ENCODE measurements at places on chromosomes 5 and 9. TPM values are rescaled to one million over a fixed set of nuclear protein-coding genes. Genes with fewer than 3 reads are reported as not detected.

The SPINK13 gene
- polyA plus RNA-seq, result 0.23 TPM

The ECPAS gene
- 83.4 TPM for polyA plus RNA-seq

The NR5A1 gene
- not detected for polyA plus RNA-seq

The SLCO6A1 gene
- not detected for polyA plus RNA-seq

The CCIN gene
- polyA plus RNA-seq, result 0.47 TPM

The FREM1 gene
- 24.0 TPM for polyA plus RNA-seq

The SLC4A9 gene
- 51.1 TPM for polyA plus RNA-seq

The IFNA2 gene
- polyA plus RNA-seq, result not detected

The FOXI1 gene
- polyA plus RNA-seq, result 6.3 TPM

The CTSL gene
- 174 TPM for polyA plus RNA-seq

The CYSRT1 gene
- polyA plus RNA-seq, result 12.3 TPM

The C8G gene
- polyA plus RNA-seq, result 0.26 TPM

The SMIM27 gene
- 21.7 TPM for polyA plus RNA-seq

The NXNL2 gene
- 2.9 TPM for polyA plus RNA-seq

The PDE8B gene
- polyA plus RNA-seq, result 6.0 TPM

The ANKRD33B gene
- 1.6 TPM for polyA plus RNA-seq

The SLC34A3 gene
- polyA plus RNA-seq, result 13.7 TPM

DNA sequence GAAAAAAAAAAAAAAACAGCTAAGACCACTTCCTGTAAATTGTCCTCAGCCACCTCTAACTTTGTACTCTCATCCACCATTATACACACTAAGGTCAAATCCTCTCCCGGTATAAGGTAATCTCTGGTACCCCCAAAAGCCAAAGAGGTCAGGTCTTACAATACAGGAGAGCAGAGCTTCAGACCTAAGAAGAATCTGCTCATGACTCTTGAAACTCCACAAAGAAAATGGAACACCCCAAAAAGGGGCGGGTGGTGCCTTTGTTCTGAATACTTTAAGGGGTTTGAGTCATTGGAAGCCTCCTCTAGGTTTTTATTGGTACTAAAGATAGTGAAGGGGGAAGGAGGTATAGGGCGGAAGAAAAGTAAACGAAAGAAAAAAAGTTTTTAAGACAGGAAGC, 69.8 kb downstream of the COL15A1 start:
- DNase-seq, result no peak

DNA sequence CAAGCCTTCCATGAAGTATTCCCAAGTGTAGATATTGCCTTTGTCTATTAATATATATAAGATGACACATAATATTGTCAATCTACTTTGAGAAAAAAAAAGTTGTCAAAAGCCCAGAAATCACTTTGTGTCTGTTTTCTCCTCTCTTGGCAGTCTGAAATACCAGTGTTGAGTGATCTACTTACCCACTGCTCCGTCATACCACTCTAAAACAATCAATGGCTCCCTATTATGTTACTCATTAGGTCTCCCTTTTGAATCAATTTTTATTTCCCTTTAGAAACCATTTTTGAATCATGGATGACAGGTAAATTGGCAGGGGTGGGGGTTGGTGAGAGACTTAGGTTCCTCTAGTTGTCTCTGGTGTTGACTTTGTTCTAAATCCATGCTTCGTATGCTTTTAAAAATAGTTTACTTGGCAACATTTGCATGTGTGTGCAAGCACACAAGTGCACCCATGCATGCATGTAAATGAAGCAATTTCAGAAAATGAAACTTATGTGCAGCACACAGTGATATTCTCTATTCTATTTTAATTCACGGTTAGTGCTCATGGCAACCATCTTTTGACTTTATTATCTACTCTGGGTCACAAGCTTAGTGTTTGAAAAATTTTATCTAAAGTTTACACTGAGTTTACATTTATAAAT, 378.9 kb downstream of the RAB3C start:
- no peak for DNase-seq

- no peak for DNase-seq
These were observed 165.2 kb downstream of the SLC25A46 start for GRCh38 chr5:110903966-110904365.

DNA sequence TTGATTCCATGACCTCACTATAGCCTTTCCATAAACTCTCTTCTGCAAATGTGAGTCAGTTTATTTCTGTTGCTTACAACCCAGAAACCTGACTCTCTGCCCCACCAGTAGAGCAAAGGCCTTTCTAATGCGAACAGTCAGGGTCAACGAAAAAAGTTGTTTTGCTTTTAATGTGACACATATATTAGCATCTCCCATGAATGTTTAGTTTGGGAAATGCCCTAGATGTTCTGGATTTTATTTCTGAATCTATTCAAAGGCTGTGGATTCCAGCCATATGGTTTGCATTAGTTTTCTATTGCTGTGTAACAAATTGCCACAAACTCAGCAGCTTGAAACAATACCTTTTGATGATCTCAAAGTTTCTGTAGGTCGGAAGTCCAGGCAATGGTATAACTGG, 193.5 kb downstream of the GNA14 start:
- DNase-seq, result no peak

- DNase-seq, result no peak
These were observed 158.6 kb upstream of the GLRA1 start for GRCh38 chr5:152083231-152083630.

- DNase-seq, result no peak
These were observed 378 bp downstream of the DROSHA start for GRCh38 chr5:31531543-31531887.

DNA sequence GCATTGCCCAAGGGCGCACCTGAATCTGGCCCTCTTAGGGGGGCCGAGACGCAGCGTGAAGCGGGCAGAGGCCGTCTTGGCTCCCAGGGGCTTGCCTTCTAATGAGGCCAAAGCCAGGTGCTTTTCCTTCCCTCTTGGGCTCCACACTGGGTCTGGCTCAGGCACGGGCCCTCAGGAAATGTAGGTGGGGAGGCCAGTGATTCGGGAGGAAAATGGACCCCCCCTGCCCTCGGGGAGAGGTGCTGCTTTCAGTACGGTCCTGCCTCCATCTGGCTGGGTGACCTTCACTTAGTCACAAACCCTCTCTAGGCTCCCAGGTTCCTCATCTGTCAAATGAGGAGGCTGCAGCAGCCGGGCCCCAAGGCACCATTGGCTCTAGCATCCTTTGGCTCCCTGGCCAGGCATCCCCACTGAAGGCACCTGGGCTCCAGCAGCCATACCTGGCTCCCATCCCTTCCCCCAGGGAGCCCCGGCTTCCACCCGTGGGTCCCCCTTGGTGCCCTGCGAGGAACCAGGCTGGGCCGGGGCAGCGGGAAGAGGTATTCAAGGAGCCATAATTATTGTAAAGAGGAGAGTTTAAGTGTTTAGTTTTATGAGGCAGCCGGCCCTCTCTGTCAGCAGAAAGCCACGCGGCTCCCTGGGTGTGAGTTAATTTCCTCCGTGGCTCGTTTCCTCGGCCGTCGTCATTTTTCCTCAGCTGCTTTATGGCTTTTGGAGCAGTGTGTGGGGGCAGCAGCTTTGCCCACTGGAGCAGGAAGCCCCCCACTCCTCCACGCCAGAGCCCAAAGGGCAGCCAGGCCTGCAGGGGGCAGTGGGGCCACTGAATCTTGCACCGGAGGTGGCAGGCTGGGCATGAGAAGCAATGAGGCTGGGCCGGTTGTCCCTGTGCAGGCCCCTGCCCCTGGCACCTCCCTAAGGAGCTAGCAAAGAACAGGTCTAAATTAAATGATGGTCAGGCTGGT, 24.9 kb upstream of the UNC5A start:
- no peak for DNase-seq

GRCh38 chr5:163838738-163839137, 333.3 kb downstream of the MAT2B start:
- no peak for DNase-seq

DNA sequence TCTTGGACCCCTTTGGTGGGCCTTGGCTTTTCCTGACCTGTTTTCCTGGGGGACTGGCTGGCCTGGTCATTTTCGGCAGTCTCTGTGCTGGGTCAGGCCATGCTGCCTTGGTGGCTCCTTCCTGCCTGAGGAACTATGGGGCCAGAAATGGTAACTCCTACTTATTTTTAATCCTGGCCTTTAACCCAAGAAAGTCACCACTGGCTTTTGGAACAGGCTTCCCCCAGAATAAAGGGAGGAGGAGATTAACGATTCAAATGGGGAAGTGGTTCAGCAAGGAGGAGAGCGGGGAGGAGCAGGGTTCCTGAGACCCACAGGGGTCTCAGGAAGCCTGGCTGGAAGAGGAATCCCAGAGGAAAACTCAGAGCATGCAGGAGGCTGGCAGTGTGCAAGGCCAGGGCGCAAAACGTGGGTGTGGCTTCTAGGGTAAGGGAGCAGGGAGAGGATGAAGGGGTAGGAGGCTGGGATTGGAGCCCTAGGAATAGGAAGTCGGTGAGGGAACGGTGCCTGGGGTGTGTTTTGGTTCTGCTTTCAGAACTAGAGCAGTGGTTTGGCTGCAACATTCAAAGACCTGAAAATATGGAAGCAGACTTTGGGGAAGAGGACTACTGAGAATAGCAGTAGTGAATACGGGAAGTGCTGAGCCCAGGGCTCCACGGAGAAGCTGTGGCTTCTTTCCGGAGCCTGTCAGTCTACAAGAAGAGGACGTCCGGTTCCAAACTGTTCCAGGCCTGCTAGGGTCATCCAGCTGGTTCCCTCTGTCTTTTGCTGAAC, 271.1 kb upstream of the KLF4 start:
- no peak for DNase-seq

- no peak for DNase-seq
These were observed 81.7 kb downstream of the HMHB1 start for GRCh38 chr5:143893638-143894037.

- DNase-seq, result no peak
These were observed 21.7 kb downstream of the CLPTM1L start for GRCh38 chr5:1322955-1323802.

DNA sequence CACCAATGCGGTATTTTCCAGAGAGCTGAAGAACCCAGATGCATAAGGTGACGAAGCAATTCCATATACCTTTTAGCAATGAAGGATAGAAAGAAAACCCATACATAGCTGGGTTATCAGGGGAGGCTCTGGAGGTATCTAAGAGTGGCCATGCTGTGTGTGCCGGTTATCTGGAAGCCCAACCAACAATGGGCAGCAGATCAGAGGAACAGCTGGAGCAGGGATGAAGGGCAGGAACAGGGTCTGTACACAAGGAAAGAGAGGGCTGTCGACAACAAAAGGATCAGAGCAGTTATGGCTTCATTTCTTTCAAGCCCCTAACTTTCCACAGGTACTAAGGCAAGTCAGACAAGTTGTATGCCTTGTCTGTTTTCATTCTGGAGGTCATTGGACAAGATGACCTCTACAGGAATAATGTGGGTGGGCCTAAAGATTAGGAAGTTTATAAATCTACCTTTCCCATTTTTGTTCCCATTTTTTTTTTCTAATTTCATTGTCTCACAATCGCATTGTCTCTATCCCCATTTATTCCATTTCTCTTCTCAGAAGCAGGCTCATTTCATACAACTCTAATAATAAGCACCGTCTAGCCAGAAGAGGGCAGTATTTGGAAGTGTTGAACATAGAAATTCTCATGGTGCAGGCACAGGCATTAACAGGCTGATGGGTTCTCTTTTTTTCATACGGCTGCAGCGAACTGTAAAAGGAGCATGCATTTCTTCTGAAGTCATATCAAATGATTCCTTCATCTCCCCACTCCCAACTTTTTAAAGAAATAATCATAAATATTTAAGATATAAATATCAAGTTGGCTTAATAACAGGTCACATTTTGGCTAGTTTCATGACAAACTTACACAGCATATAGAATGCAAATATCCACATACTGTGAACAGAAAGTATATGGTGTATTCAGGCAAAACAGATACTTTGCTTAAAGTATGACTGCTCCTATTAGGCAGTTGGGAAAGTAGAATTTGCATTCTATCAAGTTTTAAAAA, 63.5 kb downstream of the ZNF474 start:
- peak; percentile 53 for DNase-seq

DNA sequence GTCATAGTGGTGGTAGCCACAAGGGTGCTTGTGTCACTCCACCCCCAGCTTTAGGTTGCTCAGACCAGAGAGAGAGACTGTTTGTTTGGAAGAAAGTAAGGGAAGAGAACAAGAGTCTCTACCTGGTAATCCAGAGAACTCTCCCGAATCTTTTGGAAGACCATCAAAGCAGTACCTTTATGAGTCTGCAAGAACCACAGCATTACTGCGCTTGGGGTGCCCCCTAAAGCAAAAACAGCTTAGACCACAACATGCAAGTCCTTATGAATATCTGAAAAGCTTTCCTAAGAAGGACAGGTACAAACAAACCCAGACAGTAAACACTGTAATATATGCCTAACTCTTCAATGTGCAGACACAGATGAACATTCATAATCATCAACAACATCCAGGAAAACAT, 1398.6 kb upstream of the C9orf72 start:
- no peak for DNase-seq

DNA sequence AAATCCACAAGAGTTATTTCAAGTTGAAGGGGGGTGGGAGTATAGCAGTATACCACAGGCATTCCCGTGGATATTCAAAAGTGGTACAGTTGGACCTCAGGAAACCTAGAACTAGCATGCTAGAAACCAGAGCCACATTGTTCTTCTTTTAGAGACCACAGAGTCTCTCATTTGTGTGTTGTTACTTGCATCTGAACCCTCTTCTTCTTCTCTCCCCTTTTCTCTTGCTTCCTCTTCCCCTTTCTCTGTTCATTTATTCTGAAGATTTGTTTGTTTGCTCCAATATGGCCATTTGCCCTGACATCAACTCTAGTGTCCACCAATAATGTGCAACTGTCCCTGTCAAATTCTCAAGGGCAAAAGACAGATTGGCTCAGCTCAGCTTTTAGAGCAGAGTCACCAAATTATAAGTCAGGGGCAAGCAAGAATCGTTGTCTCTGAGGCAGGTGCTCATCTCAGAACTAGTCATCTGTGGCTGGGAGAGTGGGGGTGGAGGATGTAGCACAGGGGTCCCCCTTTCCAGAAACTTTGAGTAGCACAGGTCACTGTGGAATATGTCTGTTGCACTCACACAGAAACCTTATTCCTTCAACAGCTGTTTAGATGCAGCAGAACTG, 321.1 kb downstream of the ARRDC3 start:
- no peak for DNase-seq

GRCh38 chr9:73402081-73403028, 250.7 kb downstream of the ANXA1 start:
- no peak for DNase-seq

GRCh38 chr5:79020861-79021561, 35.9 kb upstream of the ARSB start:
- peak; percentile 46 for DNase-seq

- DNase-seq, result no peak
These were observed 4.4 kb upstream of the QSOX2 start for GRCh38 chr9:136249877-136250559.

DNA sequence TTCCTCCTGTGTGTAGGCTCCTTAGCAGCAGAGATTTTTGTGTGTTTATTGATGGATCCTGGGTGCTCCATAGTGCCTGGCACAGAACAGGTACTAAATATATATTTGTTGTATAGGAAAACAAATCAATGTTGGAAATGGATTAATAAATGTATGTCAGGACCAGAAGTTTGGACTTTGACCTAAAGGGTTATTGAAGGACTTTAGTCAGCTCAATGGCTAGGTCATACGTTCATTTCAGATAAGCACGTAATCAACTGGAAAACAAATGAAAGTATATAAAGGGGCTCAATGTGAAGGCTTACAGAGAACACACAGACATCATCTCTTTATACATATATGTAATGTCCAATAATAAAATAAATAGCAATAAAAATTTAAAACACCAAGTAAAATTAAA, 56.2 kb upstream of the PALM2AKAP2 start:
- no peak for DNase-seq

GRCh38 chr5:135822286-135822685, 12.2 kb upstream of the SLC25A48 start:
- DNase-seq, result no peak

GRCh38 chr5:78731884-78732283, 83.3 kb upstream of the LHFPL2 start:
- no peak for DNase-seq

- DNase-seq, result no peak
These were observed 527.2 kb downstream of the KCTD16 start for GRCh38 chr5:144697847-144698262.
